ENCODE measurements at places on chromosomes 2 and 18. TPM values are rescaled to one million over a fixed set of nuclear protein-coding genes. Genes with fewer than 3 reads are reported as not detected.

DNA sequence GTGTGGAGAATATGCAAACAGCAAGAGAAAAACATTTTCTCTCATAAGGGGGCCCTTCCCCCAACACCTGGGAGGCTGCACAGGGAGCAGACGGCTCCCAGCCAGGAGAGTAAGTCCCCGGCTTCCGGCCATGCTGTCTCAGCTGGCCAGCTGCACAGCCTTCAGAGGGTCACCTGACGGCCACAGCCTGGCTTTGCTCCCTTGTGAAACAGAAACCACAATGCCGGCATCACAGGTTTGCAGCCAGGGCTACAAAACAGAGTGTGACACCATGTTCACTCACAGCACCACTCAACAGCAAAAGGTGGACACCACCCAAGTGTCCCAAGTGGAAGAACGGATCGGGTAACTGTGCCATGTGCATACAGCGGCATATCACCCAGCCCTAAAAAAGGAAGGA, 86.9 kb upstream of the GPC1 start:
- no peak overlapping the region for H3K27ac ChIP-seq
- H3K4me1 ChIP-seq: no peaks in the 10 kb centered on the region
- H3K36me3 ChIP-seq: no peaks in the 10 kb centered on the region
- H3K4me3 ChIP-seq: no peak overlapping the region

DNA sequence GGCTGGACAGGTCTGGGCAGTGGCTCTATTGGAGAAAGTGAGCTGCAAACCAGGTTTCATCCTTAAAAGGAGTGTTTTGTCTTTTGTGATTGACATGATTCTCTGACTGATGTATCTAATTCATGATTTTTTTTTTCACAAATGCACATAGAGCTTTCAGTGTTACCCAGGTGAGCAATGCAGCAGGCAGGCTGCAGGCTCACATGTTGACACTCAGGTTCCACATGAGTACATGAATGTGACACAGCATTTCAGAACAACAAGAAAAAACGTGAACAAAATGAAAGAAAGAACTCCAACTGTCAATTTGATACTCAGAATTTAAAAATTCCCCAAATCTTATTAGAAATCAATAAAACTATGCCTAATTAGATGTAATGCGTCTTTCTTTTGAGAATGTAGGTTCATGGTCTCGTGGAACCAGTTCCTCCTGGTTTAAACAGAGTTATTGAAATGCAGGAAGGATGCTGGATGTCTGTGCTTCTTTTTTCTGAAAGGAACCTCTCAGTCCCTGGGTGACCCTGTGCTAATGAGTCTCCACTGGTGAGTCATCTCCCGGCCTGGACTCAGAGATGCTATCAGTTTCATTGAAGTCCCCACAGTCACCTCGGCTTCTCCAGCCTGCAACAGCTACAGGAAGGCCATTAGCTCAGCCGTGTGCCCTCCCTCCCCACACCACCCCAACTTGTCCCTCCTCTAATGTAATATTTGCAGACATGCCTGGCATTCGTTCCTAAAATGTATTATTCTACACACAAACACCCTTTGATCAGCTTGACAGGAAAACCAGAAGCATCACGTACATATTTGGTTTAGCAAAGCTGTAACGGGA, 430.4 kb downstream of the LPIN1 start:
- H3K4me3 ChIP-seq: no peak overlapping the region
- peaks cover 13% of the 10 kb centered on the region for H3K4me1 ChIP-seq
- H3K36me3 ChIP-seq: no peaks in the 10 kb centered on the region

GRCh38 chr2:172080641-172081220, 4.6 kb upstream of the DLX1 start:
- no peaks in the 10 kb centered on the region for H3K36me3 ChIP-seq
- peaks cover 81% of the 10 kb centered on the region for H3K27me3 ChIP-seq
- H3K27ac ChIP-seq: no peak overlapping the region

DNA sequence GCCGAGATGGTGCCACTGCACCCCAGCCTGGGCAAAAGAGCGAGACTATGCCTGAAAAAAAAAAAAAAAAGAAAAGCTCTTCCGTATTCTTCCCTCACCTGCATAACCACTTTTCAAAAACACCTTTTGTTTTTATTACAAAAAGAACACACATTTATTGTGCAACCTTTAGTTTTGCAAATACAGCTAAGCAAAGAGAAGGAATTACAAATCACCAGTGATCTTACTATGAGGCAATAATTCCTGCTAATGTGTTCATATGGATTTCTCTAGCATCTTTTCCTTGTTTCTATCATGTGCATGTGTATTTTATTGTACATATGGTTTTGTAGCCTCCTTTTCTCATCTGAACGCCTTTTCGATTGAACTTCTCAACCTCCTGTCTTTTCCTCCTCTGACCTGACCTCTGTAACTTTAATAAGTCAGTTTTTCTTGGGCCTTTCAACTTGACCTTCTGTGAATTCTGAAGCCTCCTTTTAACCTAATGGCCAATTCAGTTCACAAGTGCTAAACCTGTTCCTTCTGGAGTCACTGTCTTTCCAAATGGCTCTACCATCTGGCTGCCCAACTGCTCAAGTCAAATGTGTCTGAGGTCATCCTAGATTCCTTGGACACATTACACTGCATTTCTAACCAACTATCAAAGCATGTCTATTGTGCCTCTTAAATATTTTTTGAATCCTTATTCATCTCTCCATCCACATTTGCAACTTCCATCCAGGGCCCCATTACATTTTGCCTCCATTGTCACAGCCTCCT, 59.1 kb upstream of the DAPL1 start:
- H3K27me3 ChIP-seq: no peaks in the 10 kb centered on the region
- H3K4me3 ChIP-seq: no peak overlapping the region
- H3K4me1 ChIP-seq: no peaks in the 10 kb centered on the region
- H3K27ac ChIP-seq: no peak overlapping the region
- H3K36me3 ChIP-seq: no peaks in the 10 kb centered on the region
- no peak for DNase-seq

GRCh38 chr2:234490271-234491091, 6.4 kb downstream of the ARL4C start:
- H3K36me3 ChIP-seq: no peaks in the 10 kb centered on the region
- no peak overlapping the region for H3K4me3 ChIP-seq
- no peak for DNase-seq
- H3K27ac ChIP-seq: no peak overlapping the region
- H3K27me3 ChIP-seq: peaks cover 4% of the 10 kb centered on the region

GRCh38 chr2:74448771-74449170, 6.1 kb upstream of the INO80B start:
- peaks cover 10% of the 10 kb centered on the region for H3K27me3 ChIP-seq
- H3K27ac ChIP-seq: no peak overlapping the region
- peaks cover 8% of the 10 kb centered on the region for H3K4me1 ChIP-seq

- H3K36me3 ChIP-seq: peaks cover 15% of the 10 kb centered on the region
- H3K27ac ChIP-seq: no peak overlapping the region
- DNase-seq: no peak
- H3K4me1 ChIP-seq: no peaks in the 10 kb centered on the region
These were observed 18.3 kb upstream of the ENOSF1 start for GRCh38 chr18:730692-731091.

GRCh38 chr2:163878718-163879117, 142.9 kb upstream of the FIGN start:
- no peak overlapping the region for H3K4me3 ChIP-seq
- no peak overlapping the region for H3K27ac ChIP-seq
- H3K27me3 ChIP-seq: no peaks in the 10 kb centered on the region
- no peaks in the 10 kb centered on the region for H3K36me3 ChIP-seq
- DNase-seq: peak; percentile 18

DNA sequence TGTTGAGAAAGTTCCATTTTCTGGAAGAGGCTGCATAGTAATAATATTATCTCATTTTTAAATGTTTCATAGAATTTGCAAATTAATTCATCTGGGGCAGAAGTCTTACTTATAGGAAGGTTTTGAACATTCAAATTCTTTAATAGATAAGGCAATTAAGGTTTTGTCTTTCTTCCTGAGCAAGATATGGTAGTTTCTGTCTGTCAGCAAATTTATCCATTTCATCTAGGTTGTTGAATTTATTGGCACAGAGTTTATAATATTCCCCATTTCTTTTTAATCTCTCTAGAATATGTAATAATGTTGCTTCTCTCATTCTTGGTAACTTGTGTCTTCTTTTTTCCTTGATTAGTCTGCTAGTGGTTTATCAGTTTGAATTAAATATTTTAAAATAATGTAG, 90.2 kb upstream of the EPB41L5 start:
- H3K36me3 ChIP-seq: no peaks in the 10 kb centered on the region
- no peak overlapping the region for H3K4me3 ChIP-seq
- H3K27me3 ChIP-seq: no peaks in the 10 kb centered on the region

DNA sequence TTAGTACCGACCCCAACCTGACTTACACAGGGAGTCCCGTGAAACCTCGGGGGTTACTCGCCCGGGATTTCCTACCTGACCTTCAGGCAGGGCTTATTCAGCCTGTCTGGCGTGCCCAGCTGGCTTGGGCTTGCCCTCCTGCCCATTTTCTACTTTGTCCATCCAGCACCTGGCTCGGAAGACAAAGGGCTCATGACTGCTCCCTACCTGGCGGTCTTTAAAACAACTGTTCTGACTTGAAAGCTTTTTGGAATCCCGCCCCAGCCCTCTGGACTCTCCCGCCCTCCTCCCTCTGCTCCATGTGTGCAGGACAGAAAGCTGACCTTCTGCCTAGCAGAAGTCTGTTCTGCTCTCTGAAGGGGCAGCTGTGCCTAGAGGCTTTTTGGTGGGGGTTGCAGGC, 43.1 kb downstream of the ACKR3 start:
- H3K36me3 ChIP-seq: no peaks in the 10 kb centered on the region
- no peaks in the 10 kb centered on the region for H3K4me1 ChIP-seq
- H3K27me3 ChIP-seq: no peaks in the 10 kb centered on the region
- DNase-seq: no peak

GRCh38 chr2:130390460-130391057, 34.7 kb downstream of the PTPN18 start:
- DNase-seq: peak; percentile 67
- no peaks in the 10 kb centered on the region for H3K27me3 ChIP-seq
- peaks cover 27% of the 10 kb centered on the region for H3K4me1 ChIP-seq
- peak overlapping the region; percentile 91 for H3K27ac ChIP-seq
- H3K4me3 ChIP-seq: peak overlapping the region; percentile 78
- H3K36me3 ChIP-seq: no peaks in the 10 kb centered on the region

GRCh38 chr18:396556-396955, 103.9 kb downstream of the COLEC12 start:
- H3K4me3 ChIP-seq: no peak overlapping the region
- DNase-seq: no peak
- H3K4me1 ChIP-seq: peaks cover 21% of the 10 kb centered on the region
- no peaks in the 10 kb centered on the region for H3K36me3 ChIP-seq
- H3K27ac ChIP-seq: no peak overlapping the region

DNA sequence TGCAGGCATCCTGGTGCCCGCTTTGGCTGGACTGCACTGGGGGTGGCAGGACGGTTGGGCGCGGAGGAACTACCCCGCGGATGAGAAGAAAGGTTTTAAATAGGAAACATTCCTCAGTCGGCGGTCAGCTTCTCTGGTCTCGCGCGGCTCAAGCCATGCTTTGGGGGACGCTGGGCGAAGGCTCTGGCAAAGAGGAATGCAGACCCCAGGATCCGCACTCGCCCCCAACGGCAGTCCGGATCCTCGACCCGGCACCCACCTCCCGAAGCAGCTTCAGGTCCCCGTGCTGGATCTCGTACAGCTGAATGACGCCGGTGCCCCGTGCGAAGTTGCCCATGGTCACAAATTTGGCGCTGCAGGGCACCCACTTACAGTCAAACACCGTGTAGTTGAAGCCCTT, 686 bp upstream of the PNO1 start:
- peak overlapping the region; percentile 90 for H3K27ac ChIP-seq
- H3K4me3 ChIP-seq: peak overlapping the region; percentile 86
- DNase-seq: peak; percentile 26
- H3K27me3 ChIP-seq: no peaks in the 10 kb centered on the region
- peaks cover 51% of the 10 kb centered on the region for H3K4me1 ChIP-seq

DNA sequence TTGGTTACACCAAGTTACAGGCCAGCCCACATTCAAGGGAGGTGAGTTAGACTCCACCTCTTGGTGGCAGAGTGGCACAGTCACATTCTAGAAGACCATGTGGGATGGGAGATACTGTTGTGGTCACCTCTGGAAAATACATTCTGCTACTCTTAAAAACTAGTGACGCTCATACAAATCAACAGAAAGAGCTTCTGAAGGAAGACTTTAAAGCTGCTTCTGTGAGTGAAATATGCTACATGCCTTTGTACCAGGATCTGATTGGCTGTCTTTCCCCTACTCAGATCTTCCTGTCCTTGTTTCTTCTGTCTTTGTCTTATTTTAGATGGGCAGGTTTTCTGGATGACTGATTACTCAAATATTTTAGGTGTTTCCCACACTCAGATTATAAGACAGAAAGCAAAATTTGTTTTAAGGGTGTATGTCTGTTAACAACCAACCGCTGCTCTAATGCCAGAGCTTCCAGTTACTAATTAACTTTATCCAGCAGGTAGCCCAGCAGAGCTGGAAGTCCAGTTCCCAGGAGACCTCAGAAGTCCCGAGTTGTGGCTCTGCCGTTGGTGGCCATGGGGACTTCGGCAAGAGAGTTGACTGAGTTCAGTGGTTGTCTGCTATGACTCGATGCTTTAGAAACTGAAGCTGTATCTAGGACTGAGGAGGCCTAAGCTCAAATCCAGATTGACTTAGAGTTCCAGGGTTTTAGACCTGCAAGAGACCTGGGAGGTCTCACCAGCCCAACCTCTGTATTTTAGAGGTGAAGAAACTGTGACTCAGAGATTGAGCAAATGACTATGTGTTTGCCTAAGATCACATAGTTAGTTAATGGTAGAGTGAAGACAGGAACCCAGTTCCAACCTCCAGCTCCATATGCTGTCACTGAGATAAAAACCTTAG, 7.4 kb downstream of the IL1R2 start:
- no peak overlapping the region for H3K4me3 ChIP-seq
- no peaks in the 10 kb centered on the region for H3K27me3 ChIP-seq
- H3K27ac ChIP-seq: peak overlapping the region; percentile 62

DNA sequence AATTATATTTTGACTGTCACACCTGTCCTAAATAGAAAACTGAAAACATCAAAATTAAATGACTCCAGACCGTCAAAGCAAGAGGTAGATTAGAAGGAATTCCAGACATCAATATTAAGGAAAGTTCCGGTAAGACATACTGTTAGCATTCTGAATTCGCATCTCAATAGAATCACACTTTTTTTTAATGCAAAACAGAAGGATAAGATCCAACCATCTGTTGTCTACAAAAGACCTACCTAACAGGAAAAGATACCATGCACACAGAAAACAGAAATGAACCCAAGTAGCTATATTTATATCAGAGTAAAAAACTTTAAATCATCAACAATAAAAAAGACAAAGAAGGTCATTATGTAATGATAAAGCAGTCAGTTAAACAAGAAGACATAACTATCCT, 145.0 kb downstream of the TMX3 start:
- no peak for DNase-seq
- H3K36me3 ChIP-seq: no peaks in the 10 kb centered on the region
- H3K4me3 ChIP-seq: no peak overlapping the region
- H3K4me1 ChIP-seq: no peaks in the 10 kb centered on the region

DNA sequence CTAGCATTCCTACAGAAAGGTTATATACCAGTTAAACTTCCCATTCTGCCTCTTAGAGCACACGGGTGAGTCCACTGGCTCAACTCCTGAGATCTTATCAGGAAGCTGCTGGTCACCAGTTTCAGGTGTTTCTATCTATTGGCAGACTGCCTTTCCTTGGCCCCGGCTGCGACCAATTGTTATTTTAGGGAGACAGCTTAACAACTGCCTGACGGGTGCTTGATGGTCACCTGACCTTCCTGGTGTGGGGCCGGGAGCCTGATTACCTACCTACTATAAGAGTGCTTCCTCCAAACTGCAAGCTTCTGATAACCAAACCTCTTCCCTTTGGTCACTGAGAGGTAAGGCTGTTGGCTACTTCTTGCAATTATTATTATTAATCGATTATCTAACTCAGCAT, 122.1 kb upstream of the XIRP2 start:
- H3K36me3 ChIP-seq: no peaks in the 10 kb centered on the region
- no peak overlapping the region for H3K27ac ChIP-seq
- H3K27me3 ChIP-seq: no peaks in the 10 kb centered on the region
- peak; percentile 43 for DNase-seq
- H3K4me3 ChIP-seq: no peak overlapping the region

Gene ACYP2
- 42.0 TPM for total RNA-seq

Gene SLC9A2
- total RNA-seq: 5.3 TPM

Gene PLA2R1
- 1.7 TPM for total RNA-seq

Gene CCDC178
- not detected for total RNA-seq

Gene IL1F10
- not detected for total RNA-seq
